Activated CD8-positive, alpha-beta T cell treated with anti-CD3 and anti-CD28 coated beads, Interleukin-2, amount 10 ng/mL, durations not matched to agents 7 days and 5 days (primary cell): ENCODE measurements at places on chromosomes 12 and 14. TPM values are rescaled to one million over a fixed set of nuclear protein-coding genes. Genes with fewer than 3 reads are reported as not detected.

GRCh38 chr12:124756760-124757159 is 106.9 kb downstream of the SCARB1 start:
- H3K36me3 ChIP-seq = peaks cover 2% of the 10 kb centered on the region
- no peak overlapping the region for H3K27ac ChIP-seq
- H3K27me3 ChIP-seq = peaks cover 29% of the 10 kb centered on the region
- H3K4me3 ChIP-seq = no peak overlapping the region

GRCh38 chr14:32004300-32004699 is 72.8 kb upstream of the ARHGAP5 start:
- peaks cover 5% of the 10 kb centered on the region for H3K27me3 ChIP-seq
- no peak for DNase-seq
- no peak overlapping the region for H3K27ac ChIP-seq
- no peak overlapping the region for H3K4me3 ChIP-seq
- no peaks in the 10 kb centered on the region for H3K4me1 ChIP-seq

GRCh38 chr14:75769047-75769685 is 108.1 kb downstream of the TTLL5 start:
- no peak overlapping the region for H3K4me3 ChIP-seq
- no peaks in the 10 kb centered on the region for H3K4me1 ChIP-seq
- DNase-seq = no peak
- H3K27me3 ChIP-seq = no peaks in the 10 kb centered on the region

GRCh38 chr12:26719852-26720251 is 113.1 kb downstream of the ITPR2 start:
- DNase-seq = no peak
- H3K27ac ChIP-seq = no peak overlapping the region
- peaks cover 7% of the 10 kb centered on the region for H3K4me1 ChIP-seq
- H3K27me3 ChIP-seq = no peaks in the 10 kb centered on the region
- no peak overlapping the region for H3K4me3 ChIP-seq
- peaks cover under 1% of the 10 kb centered on the region for H3K36me3 ChIP-seq

DNA sequence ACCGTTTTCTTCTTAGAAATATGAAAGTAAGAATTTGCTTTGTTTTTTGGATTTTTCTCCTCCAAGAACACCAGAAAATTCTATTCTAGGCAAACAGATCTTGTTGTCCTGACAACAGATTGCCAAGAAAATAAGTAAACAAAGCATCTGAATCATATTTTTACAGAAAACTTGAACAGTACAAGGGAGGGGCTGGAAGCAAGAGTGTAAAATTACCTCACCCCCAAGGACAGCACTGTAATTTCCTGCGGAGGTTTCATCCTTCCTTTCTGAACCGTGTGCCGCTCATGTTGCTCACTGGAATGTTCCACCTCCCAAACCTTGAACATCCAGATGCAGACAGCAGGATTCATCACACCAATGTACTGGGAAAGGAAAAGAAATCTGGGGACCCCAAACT is 5.4 kb upstream of the CAMKK2 start:
- H3K36me3 ChIP-seq = no peaks in the 10 kb centered on the region
- H3K27me3 ChIP-seq = peaks cover 2% of the 10 kb centered on the region
- DNase-seq = no peak

Gene NTN4
- total RNA-seq = not detected

Gene GLT8D2
- not detected for total RNA-seq

Gene MAGOHB
- total RNA-seq = 76.9 TPM
